GM04504 (cell line): ENCODE measurements at places on chromosomes 16 and 17.

- DNase-seq, result no peak
Observed at GRCh38 chr16:72873044-72873443, 174.9 kb downstream of the ZFHX3 start.

- DNase-seq, result no peak
Observed at GRCh38 chr16:46763147-46763546, 15.0 kb upstream of the MYLK3 start.

DNA sequence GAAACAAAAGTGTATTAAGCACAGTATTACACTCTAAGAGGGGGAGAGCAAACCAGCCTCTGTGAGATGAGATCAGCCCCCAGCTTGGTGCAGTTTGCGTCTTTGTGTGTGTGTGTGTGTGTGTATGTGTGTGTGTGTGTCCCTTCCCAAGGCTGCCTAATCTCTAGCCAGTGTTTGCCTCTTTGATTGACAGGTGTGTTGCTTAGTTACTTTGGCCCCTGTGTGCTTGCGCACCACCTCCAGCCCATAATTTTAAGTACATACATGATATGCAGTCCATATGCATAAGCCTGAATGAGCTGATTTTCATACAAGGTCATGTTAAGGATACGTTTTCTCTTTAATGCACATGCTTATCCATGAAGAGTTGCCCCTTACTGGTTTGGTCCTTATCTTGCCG lies 2.1 kb upstream of the KRTAP3-2 start:
- DNase-seq, result no peak

- no peak for DNase-seq
Observed at GRCh38 chr17:9072696-9073339, 51.5 kb downstream of the NTN1 start.

DNA sequence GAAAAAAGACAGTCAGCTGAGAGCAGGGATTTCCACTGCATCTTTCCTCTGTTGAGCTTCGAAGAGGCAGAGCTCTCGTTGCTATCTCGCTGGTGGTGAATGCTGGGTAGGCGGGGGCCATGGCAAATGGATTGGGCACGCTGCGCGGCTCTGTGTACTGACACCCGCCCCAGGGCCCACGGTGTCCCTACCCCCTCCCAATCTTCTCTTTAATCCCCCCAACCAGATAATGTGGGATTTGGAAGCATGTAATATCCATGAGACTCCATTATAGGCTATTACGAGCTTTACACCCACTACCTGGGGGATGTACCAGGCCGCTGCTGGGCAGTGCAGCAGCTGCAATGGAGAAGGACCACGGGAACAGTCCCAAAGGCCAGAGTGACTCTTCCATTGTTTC lies 8.3 kb downstream of the PIPOX start:
- no peak for DNase-seq

GRCh38 chr17:81338274-81339190 lies 43.4 kb upstream of the SLC38A10 start:
- DNase-seq, result no peak

DNA sequence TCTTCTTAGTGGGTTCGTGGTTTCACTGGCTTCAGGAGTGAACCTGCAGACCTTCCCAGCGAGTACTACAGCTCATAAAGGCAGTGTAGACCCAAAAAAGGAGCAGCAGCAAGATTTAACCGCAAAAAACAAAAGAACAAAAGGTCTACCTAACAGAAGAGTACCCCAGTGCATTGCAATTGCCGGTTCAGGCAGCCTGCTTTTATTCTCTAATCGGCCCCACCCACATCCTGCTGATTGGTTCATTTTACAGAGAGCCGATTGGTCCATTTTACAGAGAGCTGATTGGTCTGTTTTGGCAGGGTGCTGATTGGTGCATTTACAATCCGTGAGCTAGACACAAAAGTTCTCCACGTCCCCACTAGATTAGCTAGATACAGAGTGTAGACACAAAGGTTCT lies 2.0 kb upstream of the ARRB2 start:
- DNase-seq, result no peak

- DNase-seq, result no peak
Observed at GRCh38 chr16:11236461-11237254, 19.3 kb downstream of the SOCS1 start.

DNA sequence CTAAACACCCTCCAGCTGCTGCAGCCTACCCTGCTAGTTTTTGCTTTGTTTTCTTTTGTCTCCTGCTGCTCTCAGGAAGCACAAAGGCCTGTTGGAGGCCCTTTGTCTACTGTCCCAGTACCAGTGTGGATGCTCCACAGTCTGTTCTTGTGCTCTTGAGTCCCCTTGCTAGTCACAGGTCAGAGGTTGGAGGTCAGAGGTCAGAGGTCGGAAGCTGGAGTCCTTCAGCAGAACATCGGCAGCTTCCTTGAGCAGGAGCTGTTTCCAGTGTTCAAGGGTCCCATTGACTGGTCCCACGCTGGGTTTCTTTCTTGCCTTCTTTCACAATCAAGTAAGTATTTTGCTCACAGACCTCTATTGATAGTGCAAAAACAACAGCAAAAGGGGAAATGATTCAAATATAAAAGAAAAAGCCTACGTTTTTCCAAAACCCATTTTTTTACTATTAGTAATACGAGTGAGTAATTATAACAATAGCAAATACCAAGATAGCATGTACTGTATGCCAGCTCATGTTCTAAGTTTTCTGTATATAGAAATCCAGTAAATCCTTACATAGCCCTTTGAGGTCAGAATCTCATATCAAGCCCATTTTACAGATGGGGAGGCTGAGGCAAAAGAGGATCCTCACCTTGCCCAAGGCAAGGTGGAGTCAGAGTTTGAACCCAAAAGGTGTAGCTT lies 10.9 kb upstream of the IL34 start:
- DNase-seq, result no peak

DNA sequence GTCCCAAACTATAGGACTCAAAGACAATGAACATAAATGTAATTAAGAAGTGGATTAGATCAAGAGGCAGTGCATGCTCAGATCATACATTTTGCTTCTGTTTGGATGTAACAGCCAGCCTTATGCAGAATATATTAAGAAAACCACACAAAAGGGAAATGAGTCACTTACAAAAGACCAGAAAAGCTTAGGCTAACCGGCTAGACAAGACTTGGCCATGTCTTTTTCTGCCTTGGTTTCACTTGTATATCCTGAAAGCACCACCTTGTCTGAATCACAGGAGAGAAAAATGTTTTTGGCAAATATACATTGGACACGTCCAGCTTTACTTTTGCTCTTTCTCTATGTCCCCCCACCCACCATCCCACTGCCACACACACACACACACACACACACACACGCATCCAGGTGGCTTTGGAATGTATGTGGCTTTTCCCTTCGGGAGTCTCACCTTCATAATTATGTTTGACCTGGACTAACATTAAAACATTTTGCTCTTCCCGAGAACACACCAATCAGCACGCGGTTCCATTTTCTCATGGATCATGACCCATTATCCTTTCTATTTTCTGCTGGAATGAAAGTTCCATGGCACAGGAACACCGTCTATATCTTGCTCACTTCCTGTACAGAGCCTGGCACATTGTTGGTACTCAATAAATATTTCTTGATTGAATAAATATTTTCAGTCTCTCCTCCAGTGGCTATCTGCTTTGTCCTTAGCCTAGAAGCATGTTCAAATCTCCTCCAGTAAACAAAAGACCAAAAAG lies 64.6 kb downstream of the CDK5R1 start:
- DNase-seq, result no peak

GRCh38 chr16:49274591-49274990 lies 7.0 kb downstream of the CBLN1 start:
- DNase-seq, result no peak

- DNase-seq, result no peak
Observed at GRCh38 chr16:65172356-65172755, 50.5 kb upstream of the CDH11 start.

- no peak for DNase-seq
Observed at GRCh38 chr17:1965556-1966273, 59.4 kb downstream of the RTN4RL1 start.

DNA sequence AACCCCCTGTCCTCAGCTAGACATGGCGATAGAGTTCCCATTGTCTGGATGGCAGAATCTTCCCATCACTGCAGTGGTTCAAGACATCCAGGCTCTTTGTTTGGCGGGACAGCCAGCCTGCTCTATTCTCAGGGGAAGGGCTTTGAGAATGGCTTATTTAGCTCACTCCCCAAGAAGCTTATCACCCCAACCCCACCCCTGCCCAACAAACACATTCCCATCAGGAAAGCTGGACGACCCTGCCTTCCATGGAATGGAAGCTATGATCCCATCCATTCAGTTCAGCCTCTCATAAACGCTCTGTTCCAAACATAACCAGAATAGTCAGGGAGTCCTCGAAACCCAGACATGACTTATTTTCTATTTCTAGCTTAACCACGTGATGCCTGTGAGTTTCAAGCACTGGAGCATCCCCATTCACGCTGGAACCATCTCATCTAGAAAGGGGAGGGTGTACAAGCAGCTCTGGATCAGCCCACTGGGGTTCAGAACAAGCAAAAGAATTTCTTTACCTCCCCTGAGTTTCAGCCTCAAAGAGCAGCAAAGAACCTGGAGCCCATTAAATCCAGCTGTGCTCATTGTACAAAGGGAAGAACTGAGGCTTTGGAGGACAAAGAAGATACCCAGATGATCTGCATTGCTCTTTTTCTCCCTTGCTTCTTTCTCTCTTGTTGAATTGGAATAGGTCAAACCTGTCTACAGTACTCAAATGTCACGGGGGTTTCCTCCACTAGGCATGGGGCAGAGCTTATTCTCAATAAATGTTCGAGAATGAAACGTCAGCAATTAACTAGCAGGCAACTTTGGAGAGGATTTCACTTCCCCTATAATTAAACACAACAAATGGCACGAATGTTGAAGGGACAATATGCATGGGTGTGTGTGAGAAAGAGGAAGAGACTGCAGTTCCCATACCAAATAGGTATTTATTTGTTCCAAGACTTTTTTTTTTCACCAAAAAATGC lies 93.1 kb downstream of the XYLT1 start:
- no peak for DNase-seq

- DNase-seq, result no peak
Observed at GRCh38 chr17:35906926-35907637, 23.5 kb downstream of the RDM1 start.

DNA sequence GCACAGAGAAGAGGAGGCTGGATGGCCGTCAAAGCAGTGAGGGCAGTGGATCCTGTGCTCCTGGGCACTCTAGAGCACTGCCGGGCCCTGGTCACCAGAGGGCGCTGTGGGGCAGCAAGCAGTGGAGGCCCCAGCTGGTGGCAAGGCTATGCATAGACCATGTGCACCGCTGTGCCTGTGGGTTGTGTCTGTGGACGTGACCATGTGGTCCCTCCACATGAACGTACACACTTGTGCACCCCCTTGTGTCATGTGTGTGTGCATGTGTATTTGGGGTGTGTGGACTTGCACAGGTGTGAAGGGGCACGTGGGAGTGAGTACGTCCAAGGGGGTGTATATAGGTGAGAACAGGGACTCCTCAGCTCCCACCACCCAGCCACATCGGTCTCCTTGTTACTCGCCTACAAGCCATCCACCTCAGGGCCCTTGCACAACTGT lies 4.4 kb upstream of the MAP2K3 start:
- no peak for DNase-seq

GRCh38 chr16:88132836-88133506 lies 181.7 kb downstream of the BANP start:
- DNase-seq, result no peak

DNA sequence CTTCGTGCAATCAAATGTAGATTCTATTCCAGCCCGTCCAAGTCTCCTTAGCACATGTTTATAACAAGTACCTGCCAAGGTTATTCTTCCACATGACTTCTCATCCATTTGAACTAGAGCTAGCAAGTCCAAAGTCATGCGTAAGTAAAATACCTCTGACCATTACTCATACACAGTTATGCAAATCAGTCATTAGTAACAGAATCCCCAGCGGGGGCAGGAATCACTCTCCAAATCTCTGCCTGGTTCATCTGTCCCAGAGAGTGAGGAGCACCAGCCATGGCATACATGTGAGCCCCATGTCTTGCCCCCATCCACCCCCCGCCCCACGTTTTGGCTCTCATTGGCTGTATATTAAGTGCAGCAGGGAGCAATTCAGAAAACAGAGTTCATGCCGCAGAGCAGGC lies 27.7 kb downstream of the SRL start:
- peak; percentile 60 for DNase-seq

DNA sequence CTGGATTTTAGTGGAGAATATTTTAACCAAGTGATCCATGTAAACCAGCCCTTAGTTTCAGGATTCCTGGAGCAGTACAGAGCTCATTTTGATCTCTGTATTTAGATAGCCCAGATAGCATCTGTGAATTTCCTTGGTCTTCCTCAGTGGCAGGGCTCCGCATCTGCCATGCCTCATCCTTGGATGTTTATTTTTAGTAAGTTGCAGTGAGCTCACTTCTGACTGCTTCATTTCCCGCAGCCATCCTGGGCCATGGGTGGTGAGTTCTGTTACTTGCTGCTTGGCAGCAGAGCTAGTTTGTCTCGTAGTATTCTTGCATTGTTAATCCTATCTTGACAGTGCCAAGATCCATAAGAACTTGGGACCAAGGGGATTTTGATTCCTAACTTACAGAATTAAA lies 33.7 kb downstream of the IST1 start:
- DNase-seq, result peak; percentile 34

DNA sequence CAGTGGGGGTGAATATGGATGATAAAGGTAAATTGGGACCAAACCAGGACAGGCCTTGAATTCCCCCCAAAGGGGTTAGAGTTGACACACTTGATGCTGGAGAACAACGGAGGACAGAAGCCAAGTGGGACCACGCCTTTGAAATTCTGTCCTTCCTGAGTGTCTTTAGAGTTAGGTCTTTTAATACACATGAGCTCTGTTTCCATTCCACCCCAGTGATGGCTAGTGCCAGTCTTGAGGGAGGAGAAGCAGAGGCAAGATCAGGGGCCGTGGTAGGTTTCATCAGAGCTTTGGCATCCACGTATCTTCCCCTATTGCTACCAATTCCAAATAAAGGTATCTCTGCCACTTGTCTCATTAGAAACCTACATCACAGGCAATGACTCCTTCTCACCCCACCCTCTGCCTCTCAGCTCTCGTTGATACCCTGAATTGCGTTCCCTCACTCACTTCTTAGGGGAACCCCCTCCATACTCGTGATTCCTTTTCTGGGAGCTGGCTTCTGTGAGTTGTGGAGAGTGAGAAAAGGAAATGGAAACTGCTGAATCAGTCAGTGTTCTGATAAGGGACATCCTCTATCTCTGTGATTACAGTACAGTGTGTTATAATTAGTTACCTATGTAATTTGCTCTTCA lies 2.4 kb upstream of the CCL3L1 start:
- no peak for DNase-seq

GRCh38 chr17:65287040-65287439 lies 149.9 kb downstream of the RGS9 start:
- no peak for DNase-seq
